AML-193 (cell line): ENCODE measurements at places on chromosomes 7 and 10.

DNA sequence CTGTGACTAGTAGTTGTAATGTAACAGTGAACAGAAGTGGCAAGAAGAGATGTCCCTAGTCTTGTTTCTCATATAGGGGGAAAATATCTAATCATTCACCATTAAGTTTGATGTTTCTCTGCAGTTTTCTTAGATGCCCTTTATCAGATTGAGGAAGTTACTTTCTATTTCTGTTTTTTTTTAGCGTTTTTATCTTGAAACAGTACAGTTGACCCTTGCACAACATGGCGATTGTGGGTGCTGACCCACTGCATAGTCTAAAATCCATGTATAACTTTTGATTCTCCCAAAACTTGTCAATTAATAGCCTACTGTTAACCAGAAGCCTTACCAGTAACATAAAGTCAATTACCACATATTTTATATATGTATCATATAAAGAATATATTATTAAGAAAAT lies 192.0 kb downstream of the ADK start:
- DNase-seq = no peak

- DNase-seq = no peak
These were observed 3.4 kb upstream of the CDK13 start for GRCh38 chr7:39946693-39947092.

DNA sequence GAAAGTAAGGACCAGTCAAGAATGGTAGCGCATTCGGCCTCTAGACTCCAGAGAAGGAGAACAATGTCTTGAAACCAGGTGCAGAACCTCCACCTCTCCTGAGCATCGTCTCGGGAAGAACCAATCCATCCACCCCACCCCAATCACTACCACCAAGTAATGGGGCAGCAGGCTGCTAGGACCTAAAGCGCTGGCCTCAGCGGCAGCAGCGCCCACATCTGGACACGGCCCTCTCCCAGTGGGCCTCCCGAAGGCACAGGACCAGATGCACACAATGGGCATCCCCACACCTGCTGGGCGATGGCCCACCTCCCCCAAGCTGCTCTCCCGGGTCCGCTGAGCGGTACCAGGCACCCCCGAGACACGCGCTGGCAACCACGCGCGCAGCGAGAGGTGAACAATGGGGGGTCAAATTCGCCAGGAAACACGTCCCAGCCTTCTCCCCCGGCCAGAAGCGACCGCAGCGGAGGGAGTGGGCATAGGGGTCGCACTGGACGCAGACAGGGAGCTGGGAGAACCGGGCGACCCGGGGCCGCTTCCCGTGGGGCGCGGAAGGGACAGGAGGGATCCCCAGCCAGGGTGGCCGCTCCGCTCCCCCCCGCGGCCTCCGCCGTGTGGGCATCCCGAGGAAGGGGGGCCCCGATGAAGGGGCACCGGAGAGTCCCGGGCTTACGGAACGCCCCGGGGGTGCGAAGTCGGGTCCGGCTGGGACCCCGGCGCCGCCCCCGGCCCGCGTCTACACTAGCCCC lies 506 bp downstream of the CTTNBP2 start:
- DNase-seq = no peak

DNA sequence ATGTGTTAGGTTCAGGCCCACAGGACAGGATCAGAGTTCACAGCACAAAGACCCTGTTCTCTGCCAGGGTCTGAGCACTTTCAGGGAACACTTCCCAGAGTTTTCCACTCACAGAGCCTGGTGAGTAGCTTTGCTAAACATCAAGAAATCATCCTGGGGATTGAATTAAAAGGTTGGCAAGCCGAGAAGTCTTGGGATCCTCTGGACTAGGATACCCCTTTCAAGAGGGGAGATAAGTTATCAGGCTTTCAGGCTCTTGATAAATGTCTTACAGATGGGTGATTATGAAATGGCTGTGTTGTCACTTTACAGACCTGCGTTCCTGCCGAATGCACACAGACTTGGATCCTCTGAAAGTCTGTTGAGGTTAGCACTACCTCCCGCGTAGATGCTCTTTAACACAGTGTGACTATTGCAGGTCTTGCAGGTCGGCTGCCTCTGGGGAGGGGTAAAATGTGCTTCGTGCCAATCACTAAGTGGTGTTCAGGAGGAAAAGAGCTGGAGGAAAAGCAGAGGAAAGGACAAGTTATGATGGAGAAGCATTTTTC lies 473.5 kb upstream of the AKR1E2 start:
- no peak for DNase-seq

DNA sequence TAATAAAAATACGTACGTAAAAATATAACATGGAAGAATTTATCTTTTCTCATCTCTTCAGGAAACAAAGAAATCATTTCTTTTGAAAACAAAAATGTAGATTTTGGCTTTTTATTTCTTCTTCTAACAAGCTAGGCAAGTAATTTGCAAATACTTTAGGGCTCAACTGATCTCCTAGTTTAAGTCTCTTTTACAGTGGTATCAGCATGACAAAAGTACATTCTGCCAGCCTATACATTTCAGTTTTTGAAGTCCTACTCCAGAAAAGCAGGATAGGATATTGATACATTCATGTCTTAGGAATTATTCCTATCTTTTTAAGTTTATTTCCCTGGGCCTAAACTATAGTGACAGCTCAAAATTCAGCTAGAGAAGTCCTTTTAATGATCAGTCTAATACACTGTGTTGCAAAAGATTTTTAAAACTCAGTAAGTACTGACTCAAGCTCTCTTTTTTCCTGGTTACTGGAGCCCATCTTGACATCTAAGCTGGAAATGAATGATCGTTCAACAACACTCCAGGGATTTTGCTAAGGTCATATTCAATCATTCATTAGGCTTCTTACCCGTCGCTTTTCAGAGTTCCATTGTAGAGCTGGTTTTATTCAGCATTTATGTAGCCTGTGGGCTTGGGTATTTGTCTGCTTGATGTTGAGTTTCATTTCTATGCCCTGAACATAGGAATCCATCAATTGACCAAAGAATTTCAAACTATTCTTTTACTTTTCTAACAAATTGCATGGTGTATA lies 12.2 kb upstream of the FAM53B start:
- DNase-seq = no peak

DNA sequence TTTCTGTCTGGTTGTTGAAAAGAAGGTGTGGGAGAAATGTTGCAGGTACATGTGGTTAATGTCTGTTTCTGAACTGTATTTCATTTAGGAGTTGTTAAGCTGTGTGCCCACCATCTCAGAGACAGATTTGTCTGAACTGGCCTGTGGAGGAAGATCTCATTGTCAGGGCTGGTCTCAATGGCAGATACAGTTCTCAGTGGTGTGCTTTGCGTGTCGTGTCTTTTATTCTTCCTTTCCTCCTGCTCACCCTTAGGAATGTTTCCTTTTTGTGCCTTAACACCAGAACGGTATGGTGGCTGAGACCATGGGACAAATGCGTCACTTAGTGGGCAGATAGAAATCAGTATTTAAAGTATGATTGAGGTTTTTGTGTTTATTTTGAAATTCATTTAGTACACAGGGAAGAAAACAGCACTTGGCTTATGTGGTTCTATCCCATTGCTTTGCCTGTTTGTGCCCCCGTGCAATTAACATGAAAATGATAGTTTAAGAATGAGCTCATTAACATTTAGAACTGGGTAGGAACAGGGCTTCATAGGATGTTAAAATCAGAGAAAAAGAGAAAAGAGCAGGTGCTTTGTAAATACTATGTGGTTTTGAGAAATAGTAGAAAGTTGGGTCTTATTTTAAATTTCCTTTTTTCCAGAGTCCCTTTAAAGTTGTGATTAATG lies 112.6 kb downstream of the AUTS2 start:
- DNase-seq = no peak

GRCh38 chr7:11592699-11593098 lies 239.3 kb downstream of the THSD7A start:
- DNase-seq = no peak

- no peak for DNase-seq
These were observed at the start of gene NEUROG3 for GRCh38 chr10:69573056-69573806. TSS of gene NEUROG3 (minus strand) at chr10:69573422. CDS start at chr10:69573043, 379 bp downstream.

- DNase-seq = no peak
These were observed 32.8 kb upstream of the FAM20C start for GRCh38 chr7:159370-160270.

DNA sequence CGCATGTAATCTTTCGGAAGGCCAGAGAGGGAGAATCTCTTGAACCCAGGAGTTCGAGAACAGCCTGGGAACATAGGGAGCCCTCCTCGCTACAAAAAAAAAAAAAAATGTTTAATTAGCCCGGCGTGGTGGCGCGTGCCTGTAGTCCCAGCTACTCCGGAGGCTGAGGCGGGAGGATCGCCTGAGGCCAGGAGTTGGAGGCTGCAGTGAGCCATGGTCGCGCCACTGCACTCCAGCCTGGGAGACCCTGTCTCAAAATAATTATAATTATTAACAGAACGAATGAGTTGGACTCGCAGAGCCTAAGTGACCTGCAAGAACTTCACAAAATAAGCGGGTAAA lies 794 bp downstream of the PCGF6 start:
- DNase-seq = no peak

- no peak for DNase-seq
These were observed 172.7 kb downstream of the SH3PXD2A start for GRCh38 chr10:103682631-103683030.

DNA sequence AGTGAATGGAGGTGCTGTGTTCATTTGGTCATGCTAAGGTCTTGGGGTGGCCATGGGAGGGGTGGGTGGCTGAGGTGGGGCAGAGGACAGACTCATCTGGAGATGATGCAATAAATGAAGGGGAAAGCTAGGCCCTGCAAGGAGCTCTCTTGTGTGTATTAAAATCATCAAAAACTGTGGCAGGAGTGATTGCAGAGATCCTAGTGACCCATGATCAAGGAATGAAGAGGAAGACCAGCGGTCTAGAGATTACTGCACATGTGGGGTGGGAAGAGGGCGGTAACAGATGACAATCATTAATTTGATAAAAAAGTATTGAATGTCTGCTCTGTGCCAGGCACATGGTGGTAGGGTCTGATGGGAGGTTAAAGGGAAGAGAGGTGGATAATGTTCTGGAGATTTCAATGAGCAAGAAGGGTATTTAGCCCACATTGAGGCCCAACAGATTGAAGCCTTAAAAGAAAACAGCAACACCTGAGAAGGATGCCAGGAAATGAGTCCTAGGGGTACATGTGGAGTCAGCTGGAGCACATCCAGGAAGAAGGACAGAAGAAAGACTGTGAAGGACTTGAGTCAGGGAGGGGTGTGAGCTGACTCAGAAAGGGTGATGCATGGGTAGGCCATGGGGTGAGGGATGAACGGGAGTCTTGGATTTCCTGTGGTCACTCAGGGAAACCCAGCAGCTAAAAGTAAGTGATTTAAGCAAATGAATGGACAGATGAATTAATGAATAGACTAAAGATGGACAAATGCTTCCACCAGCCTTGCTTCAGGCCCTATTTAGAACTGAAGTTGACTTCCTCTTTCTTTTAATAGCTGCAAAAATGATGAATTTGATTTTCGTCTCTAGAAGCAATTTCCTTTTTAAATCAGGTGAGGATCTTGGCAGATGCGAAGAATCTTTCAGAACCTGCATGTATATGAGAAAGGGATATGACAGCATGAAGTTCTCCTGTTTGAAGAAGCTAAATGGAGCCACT lies 83.1 kb upstream of the IGFBP3 start:
- no peak for DNase-seq
